ENCODE measurements at places on chromosomes 7 and 10.

- peak; percentile 75 for DNase-seq
Observed at GRCh38 chr7:138008588-138009349, 6.9 kb upstream of the CREB3L2 start.

DNA sequence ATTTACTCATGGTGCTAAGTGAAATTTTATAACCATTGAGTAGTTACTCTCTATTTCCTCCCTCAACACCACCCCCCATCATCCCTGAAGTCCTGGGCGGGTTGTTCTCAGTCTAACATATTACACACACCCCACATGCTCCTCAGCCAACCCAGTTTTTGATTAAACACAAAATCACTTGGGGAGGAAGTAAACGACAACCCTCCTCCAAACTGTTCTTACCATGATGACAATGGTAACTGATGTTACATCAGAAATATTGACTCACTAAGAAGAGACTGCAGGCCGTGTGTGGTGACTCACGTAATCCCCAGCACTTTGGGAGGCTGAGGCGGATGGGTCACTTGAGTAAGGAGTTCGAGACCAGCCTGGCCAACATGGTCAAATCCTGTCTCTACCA lies 44.2 kb downstream of the RAB11FIP2 start:
- DNase-seq, result peak; percentile 35

DNA sequence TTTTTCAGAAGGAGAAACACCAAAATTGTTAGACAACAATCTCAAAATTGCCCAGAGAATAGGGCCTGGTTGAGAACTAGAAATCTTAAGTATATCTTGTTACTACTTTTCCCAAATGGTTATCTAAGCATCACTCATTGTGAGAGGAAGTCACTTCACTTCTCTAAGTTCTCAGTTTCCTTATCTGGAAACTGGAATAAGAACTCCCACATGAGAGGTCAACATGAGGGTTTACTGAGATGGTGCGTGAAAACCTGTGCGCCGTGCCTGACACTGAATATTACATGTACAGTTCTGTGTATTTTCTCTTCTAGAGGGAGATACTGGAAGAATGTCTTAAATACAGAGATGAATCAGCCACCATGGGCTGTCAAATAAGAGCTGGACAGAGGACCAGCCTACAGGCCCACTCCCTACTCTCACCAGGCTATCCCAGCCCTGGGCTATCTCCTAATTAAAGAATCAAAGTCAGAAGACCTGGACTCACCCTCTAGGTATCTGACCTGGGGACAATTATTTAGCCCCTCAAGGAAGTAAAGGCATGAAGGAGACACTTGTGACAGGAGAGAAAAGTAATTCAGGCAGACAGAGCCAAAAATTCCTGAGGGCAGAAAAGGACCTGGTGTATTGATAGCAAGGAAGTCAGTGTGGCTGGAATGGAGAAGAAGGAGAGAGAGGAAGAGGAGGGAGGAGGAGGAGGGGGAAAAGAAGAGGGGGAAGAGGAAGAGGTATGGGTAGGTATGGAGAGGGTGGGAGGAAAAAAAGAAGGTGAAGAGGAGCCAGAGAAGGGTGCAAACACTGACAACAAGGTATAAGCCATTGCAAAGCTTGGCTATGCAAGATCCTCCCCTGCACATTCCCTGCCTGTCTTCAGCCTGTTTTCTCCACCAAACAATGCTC lies 44.9 kb downstream of the CCDC71L start:
- DNase-seq, result no peak

DNA sequence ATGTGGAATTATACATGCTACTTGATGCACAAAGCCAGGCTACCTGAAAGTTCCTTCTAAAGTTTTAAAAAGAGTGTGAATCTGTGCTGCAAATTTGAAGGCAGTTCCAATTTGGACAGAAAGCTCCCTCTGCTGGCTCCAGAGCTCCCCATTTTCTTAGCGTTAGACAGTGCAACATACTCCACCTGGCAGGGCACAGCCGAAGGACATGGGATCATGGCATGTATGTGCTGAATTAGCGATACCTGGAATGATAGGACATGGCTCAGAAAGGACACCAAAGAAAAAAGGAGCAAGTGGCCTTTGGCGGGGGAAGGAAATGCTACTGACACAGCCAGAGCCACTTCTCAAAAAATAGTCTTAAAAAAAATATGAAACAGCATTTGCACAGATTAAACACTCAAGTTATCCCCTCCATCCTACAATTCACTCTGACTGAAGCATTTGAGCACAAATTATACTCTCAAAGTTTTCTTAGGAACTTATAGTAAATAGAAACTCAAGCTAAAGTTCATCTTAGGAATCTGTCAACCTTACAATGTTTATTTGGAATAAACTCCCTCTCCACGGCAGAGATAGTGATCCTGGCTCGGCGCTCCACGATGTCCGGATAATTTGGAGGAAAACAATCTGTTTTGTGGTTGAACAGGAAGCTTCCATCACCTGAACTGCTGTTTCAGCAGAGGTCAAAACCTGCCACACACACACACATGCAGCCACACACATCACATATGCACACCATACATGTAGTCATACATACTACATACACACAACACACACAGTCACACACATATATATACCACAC lies 80.0 kb downstream of the C7orf25 start:
- peak; percentile 57 for DNase-seq

DNA sequence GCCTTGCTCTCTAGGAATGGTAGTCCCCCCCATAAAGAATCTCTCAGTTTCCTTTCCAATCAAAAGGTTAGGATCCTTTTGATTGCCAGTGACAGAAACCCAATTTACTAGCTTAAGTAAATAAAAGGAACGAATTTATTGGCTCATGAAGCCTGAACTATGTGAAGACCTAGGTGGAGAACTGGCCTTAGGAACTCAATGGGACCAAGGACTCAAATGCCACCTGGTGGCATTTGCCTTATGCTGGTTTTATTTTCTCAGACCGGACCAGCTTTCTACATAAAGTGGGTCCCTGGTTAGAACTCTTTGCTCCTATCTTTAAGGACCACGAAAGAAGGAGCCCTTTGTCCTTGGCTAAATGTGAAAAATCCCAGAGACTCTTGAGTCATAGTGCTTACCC lies 25.4 kb downstream of the CFTR start:
- DNase-seq, result no peak

GRCh38 chr10:64571056-64571455 lies 1049.9 kb downstream of the REEP3 start:
- no peak for DNase-seq

DNA sequence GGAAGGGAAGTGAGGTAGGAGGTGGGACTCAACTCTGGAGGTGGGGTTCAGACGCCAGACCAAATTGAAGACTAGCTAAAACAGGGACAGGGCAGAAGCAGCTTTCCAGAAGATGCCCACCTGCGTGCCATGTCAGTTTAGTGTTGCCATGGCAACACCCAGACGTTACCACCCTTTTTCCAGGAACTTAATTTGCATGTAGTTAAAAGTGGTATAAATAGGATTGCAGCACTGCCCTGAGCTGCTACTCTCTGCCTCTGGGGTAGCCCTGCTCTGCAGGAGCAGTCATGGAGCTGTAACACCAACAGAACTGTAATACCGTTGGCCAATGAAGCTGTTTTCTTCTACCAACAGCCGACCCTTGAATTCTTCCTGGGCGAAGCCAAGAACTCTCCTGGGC lies 93.8 kb downstream of the PRKCQ start:
- no peak for DNase-seq

DNA sequence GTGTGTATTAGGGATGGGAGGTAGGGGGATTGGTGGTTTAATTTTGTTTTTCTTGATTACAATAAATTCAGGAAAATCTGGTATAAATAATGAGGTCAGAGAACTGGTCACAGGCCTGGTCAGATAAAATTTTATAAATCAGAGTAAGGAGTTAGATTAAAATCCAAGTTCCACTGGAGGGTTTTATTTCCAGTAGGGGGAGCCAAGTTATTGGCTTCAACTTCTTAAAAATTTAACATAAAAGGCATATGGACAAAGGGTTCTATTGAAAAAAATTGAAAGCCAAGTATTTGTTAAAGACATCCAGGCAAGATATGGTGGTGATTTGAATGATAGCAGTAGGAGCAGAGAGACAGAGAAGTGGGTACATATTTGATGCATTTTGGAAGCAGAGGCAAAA lies 763.3 kb downstream of the SORCS1 start:
- DNase-seq, result peak; percentile 50

Data from astrocyte of the spinal cord (primary cell).